Metanephros (tissue), 2 donors: ENCODE measurements at places on chromosomes 1 and 21. TPM values are rescaled to one million over a fixed set of nuclear protein-coding genes. Genes with fewer than 3 reads are reported as not detected.

TEKT2 gene
- 5.0 TPM for total RNA-seq

AMY2A gene
- not detected for total RNA-seq

ERICH3 gene
- 0.12 TPM for total RNA-seq

KLF17 gene
- total RNA-seq = not detected

SPATA45 gene
- 0.47 TPM for total RNA-seq

MAN1A2 gene
- total RNA-seq = 48.6 TPM
